Astrocyte of the spinal cord (primary cell): ENCODE measurements at places on chromosomes 6 and 20.

- DNase-seq, result peak; percentile 26
Observed at GRCh38 chr6:35287671-35288396, 9.8 kb upstream of the DEF6 start.

GRCh38 chr6:143468026-143468425 is 17.4 kb downstream of the PEX3 start:
- DNase-seq, result no peak

DNA sequence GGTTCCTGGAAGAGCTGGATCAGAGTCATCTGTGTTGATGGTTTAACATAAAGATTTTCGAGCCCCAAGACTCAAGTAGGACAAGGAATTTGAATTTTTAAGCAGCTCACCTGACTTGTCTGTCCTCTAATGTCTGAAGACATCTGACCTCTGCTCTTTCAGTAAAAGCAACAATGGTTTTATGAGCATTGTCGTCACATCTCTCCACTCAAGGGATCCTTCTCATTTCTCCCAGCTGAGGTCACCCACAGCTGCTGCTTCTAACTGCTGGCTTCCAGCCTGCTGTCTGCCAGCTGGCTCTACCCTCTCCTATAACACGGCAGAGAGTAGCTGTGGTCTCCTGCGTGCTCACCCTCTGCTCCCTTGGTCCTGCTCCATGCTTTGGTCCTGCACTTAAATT is 24.7 kb upstream of the HDAC2 start:
- DNase-seq, result peak; percentile 98

DNA sequence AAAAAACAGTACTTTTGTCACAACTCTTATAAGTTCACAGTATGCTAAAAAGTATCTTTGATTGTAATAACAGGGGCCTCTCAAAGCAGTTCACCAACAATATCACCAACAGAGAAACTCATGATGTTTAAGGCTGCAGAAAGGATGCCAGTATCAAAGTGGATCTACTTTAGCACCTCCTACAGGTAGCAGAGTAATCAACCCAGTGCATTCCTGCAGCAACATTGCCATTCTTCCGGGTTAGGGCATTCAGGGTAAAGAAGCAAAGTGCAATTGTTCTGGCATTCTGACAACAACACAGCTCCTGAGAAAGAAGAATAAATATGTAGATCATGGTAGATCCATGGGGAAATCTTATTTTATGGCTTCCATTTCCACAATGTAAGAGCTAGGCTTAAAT is 7.6 kb upstream of the SLC17A4 start:
- DNase-seq, result no peak

- no peak for DNase-seq
Observed at GRCh38 chr20:19347943-19348456, 135.6 kb downstream of the SLC24A3 start.

DNA sequence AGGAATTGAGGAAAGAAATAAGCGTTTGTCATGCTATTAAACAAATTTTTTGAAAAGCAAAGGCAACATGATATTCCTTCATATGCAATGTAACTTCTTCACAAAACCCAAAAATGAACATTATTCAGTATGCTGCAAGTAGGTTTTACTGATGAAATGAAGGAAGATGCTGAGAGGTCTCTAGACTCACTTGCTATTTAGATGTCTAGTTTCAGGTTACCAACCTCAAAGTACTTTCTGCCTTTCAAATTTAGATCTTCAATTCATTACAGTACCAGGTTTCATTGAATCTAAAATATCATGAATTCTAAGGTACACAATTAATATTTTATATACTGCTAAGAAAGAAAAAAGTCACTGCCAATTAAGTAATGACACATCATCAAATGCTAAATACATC is 39.9 kb downstream of the MYO6 start:
- DNase-seq, result no peak

- DNase-seq, result no peak
Observed at GRCh38 chr20:58606184-58606583, 44.9 kb upstream of the STX16 start.

GRCh38 chr6:27994616-27995015 is 37.6 kb downstream of the OR2B6 start:
- no peak for DNase-seq

DNA sequence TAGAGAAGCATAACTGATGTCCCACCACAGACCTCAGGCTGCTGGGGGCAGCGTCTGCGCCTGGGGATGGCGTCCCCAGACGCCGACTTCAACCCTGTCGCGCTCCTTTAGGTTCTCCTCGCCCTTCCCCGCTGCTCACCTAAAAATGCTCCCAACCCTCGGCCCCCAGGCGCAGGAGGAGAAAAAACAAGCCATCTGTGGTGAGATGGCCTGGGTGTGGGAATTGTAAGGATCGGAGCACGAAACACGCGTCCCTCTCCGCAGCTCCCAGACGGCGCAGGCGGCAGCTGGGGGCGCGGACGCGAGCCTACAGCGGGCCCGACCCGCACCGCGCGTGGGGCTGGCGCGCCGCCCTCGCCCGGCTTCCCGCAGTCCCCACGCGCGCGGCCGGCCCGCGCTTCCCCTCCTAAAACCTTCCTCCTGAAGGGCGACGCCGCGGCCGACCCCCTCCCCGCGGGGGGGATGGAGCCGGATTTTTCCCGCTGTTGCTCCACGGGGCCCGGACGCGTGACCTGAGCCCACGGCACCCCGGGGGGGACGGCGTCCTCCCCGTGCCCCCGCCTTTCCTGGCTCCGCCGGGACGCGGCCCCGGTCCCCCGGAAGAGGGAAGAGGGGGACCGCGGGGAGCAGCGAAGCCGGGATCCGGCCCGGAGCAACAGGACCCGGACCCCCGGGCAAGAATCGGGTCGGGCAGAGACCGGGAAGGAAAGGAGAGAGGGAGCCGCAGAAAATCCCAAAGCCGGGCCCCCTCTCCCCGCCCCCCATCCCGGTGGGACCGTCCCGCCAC is 611 bp downstream of the EPB41L2 start:
- no peak for DNase-seq

DNA sequence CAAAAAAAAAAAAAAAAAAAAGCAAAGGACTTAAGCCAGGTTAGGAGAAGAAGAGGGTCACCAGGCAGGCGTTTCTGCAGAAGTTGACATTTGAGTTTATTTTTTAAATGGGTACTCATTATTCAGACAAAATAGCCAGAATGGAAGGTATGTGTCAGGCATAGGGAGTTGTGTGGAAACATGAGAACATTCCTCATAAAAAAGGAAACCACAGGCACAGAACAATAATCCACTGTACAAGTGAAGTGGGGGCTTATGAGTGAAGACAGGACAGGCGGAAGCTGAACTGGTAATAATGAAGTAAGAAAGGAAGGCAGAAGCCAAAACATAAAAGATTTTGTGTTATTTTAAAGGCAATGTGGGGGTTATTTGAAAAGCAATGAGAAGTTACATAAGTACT is 104.6 kb downstream of the EPB41L2 start:
- peak; percentile 46 for DNase-seq

- no peak for DNase-seq
Observed at GRCh38 chr20:16270314-16270931, 302.8 kb downstream of the KIF16B start.

DNA sequence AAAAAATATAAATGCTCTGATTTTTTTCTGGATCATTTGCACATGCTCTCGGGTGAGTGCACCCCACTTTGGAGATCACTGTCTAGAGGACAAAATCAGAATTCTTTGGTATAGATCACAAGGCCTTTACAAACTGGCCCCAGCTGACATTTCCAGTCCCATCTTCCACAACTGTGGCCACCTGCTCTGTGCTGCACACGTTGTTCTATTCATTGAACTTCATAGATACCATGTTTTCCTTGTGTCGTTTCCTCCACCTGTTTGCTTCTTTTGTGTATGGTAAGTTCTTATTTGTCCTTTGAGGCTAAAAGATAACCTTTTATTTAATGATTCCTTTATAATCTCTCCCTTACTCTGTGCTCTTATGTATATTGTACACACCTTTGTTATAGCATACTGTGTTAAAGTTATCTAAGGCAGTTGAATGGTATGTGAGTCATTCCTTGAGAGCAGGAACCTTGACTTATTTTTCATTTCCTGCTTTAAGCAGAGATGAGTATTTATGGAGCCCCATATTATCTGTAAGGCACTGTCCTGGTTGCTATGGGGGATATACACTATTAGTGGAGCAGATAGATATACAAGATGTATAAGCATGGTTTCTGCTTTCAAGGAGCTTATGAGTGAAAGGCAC is 12.0 kb upstream of the SLC17A5 start:
- DNase-seq, result no peak

GRCh38 chr6:6039946-6040509 is 33.3 kb upstream of the NRN1 start:
- no peak for DNase-seq

GRCh38 chr6:148313488-148313887 is 29.1 kb upstream of the SASH1 start:
- no peak for DNase-seq

GRCh38 chr6:117837261-117837660 is 69.8 kb upstream of the SLC35F1 start:
- DNase-seq, result no peak

DNA sequence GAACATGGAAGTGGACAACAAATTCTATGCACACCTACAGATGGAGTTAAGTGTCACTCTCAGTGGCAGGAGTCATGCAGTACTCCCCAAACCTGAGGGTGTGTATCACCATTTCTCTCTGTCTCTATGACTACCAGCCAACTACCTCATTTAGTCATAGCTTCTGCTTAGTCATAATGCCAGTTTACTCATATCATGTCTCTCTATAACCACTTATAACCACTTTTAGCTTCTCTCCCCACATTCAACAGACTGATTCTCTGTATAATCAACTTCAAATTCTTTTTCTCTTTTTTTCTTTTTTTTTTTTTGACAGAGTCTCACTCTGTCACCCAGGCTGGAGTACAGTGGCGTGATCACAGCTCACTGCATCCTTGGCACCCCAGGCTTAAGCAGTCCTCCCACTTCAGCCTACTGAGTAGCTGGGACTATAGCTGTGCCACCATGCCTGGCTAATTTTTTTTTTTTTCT is 13.8 kb upstream of the GTF3C6 start:
- peak; percentile 86 for DNase-seq

DNA sequence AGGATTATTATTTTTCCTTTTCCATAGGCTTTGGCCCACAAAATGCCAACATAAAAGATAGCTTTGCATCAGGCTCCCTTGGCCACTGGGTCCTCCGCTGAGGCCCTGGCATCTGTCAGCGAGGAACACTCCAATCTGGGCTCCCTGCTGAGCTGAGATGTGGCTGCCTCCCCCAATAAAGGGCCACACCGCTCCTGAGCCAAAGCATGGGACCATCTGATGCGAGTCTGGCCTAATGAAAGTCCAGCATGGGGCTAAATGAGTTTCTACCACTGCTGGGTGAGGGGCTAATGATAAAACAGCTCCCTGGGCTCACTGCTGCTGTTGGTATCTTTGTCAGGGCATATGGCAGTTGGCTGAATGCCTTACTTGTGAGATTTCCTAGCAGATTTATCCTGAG is 817.5 kb upstream of the SLC35B3 start:
- DNase-seq, result no peak

DNA sequence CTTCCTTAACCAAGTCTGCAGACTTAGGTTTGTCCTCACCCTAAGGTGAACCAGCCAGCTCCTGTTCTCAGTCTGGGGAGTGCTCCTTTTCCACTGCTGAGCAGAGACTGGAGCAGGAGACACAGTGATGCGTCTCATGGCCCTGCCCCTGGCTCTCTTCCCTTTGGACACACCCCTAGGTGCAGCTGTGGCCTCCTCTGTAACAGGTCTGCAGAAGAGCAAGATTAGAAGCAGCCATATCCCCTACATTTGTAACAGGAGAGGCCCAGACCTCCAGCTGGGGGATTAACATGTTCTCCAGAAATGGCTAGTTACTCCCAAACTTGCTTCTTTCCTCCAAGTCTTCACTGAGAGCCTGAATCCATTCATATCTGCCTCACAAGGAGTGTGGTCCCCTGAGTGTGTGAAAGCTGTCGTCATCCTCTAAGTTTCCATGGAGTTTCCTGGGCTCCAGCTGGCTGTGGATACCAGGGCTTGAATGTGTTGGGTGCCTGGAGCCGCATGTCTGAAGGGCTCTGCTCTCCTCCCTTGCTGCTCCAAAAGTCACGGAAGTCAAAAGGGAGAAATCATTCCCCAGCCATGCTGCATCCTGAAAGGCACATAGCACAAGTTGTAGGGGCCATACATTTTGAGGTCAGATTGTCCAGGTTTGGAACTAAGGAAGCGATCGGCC is 57.7 kb downstream of the PPP1R14C start:
- no peak for DNase-seq

DNA sequence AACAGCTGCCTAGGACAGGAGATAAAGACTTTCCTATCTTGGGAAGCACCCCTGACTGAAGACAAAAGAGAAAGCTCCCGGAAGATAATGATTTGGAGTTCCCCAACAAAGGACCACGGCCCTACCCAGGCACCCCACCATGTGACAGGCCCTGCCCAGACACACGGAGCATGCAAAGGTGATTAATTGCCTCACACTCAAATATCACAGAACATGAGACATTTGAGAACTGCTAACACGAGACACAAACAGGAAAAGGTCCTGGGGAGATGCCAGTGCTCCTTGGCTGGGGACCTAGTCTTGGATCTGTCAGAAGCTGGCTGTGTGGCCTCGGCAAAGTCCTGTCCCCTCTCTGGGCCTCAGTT is 82.5 kb upstream of the PTPN1 start:
- DNase-seq, result no peak
